Adrenal gland (tissue), 19 donors: ENCODE measurements at places on chromosomes 4 and X.

- no peak for DNase-seq
These were observed 245.4 kb downstream of the DCTD start for GRCh38 chr4:182671749-182672148.

DNA sequence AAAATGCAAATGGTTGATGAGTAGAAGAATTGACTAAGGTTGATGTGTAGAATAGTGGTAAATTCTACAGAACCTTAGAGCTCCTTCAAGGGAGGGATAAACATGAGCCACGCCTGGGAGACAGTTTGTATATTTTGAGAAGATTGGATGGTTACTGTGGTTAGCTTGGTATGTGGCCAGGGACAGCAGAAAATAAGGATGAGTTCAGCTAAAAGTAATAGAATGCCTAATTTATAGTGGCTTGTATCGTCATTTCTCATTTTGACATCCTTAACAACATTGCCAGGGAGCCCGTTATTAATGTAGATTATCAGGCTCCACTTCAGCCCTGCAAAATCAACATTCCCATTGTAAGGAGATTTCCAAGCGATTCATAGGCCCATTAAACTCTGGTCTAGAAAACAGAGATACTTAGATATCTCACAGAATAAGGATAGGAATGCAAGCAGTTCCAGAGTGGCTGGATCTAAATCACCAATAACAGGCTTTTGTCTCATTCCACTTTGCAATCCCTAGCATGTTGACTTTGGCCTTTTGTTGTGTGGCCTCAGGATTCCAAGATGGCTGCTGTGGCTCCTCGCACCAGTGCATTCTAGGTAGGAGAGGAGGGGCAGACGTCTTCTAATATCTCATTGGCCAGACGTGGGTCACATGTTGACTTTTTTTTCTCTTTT lies 6.4 kb upstream of the PTTG2 start:
- DNase-seq: no peak

DNA sequence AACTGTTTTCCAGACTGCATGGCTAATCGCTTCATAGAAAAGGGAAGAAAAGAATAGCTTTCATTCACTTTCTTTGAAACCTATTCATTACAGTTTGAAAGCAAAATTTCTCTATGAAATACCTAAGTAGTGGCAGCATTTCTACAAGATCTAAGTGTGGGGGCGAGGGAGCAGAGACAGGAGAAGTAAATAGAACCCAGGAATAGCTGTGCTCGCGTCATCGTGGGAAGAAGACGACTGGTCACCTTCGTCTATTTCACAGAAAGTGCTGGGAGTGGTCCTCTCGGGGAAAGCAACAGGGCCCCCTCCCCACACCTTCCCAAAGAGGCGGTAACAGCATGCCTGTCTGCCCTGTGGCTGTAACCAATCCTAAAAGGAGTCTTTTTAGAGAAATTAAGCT lies 169.9 kb upstream of the NOCT start:
- DNase-seq: no peak

DNA sequence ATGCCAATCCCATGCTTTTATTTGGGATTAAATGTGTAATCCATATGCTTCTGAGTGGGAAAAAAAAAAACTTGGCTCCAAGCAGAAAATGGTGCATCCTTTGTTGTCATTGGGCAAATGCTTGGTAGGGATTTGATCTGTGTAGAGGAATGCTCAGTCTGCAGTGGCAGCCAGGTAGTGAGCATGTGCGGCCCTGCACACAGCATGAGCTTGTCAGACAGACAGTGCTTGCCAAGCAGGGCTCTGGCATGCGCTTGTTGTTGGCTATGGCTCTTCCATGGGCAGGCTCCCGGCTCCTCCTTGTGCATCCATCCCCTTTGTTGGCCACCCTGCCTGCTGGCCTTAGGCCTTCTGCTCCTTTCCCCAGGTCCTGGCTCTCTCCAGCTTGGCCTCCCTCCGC lies 130.3 kb downstream of the GPR143 start:
- no peak for DNase-seq

GRCh38 chrX:9064694-9065093 lies 30.8 kb upstream of the FAM9B start:
- no peak for DNase-seq
